Astrocyte of the hippocampus (primary cell): ENCODE measurements at places on chromosomes 13 and 19.

GRCh38 chr13:27613628-27614027, 6.7 kb downstream of the LNX2 start:
- no peak for DNase-seq

GRCh38 chr13:45207319-45207718, 6.5 kb upstream of the KCTD4 start:
- no peak for DNase-seq

- DNase-seq = no peak
Observed at GRCh38 chr13:43676320-43676719, 110.5 kb downstream of the ENOX1 start.

DNA sequence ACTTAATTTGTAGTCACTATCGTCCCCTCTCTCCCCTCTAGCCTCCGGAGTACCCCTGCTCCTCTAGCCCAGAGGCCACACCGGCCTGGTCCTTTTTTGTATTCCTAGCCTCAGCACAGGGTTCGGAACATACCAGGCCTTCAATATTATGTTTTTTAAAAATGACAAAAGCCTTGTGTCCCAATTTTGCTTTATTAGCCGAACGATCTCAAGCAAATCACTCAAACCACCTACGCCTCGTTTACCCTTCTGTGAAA, 463 bp upstream of the POMP start:
- DNase-seq = no peak

DNA sequence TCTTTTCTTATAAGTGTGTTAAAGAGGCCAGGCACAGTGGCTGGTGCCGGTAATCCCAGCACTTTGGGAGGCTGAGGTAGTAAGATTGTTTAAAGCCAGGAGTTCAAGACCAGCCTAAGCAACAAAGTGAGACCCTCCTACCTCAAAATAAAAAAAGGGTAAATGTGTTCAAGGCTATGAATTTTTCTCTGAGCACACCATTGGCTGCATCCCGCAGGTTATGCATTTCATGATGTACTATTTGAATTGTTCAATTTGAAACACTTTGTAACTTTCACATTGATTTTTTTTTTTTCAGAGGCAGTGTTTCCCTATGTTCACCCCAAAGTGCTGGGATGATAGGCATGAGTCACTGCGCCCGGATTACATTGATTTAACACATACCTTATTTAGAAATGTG, 138.1 kb downstream of the PTPRS start:
- no peak for DNase-seq

DNA sequence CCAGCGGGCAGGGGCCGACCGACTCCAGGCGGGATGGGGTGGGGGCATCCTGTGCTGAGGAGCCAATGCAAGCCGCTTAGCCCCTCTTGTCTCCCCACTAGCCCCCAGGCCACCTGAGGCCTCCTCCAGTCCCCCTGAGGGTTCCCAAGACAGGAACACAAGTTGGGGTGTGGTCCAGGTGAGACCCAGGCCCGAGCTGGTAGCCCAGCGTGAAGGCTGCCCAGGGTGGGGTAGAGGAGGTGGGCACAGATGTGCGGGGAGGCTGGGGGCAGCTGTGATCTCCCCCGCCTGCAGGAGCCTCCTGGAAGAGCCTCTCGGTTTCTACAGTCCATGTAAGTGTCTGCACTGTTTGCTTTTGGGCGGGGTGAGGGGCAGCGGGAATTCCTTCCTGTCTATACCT, 10.4 kb downstream of the TLE6 start:
- DNase-seq = no peak

- no peak for DNase-seq
Observed at GRCh38 chr13:77741597-77741972, 44.1 kb downstream of the SLAIN1 start.

- peak; percentile 64 for DNase-seq
Observed at GRCh38 chr13:76725211-76725610, 161.0 kb downstream of the KCTD12 start.

- DNase-seq = no peak
Observed at GRCh38 chr13:47004027-47004426, 107.2 kb upstream of the HTR2A start.

DNA sequence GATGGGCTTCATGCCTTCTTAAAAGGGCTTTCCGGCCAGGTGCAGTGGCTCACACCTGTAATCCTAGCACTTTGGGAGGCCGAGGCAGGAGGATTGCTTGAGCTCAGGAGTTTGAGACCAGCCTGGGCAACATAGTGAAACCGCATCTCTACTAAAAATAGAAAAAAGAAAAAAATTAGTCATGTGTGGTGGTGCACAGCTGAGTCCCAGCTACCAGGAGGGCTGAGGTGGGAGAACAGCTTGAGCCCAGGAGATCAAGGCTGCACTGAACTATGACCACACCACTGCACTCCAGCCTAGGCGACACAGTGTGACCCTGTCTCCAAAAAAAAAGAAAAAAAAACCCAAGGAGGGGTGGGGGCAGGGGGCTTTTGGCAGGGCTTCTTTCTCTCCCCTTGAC, 7.2 kb downstream of the CARS2 start:
- DNase-seq = no peak

DNA sequence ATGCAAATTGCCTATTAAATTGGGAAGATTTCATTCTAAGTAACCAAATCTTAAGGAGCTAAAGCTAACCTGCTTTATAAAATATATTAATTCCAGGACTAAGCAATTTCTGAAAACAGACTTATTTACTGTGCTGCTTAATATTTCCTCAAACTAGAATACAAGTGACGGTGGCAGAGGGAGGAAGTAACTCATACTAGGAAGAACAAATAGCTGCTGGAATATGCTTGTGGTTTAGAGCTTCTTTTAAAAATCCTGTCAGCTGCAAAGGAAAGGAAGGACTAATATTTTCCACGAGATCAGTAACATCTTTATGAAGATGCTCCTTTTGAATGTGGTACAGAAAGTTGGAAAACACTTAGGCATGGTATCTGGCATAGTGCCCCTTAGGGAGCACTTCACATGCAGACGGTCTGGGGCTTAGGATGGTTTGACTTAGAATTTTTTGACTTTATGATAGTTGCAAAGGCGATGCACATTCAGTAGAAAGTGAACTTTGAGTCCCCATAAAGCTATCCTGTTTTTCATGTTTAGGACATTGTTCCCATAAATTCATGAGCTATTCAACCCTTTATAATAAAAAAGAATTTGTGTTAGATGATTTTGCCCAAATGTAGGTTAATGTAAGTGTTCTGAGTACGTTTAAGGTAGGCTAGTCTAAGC, 3.4 kb upstream of the HNRNPA1L2 start:
- no peak for DNase-seq

DNA sequence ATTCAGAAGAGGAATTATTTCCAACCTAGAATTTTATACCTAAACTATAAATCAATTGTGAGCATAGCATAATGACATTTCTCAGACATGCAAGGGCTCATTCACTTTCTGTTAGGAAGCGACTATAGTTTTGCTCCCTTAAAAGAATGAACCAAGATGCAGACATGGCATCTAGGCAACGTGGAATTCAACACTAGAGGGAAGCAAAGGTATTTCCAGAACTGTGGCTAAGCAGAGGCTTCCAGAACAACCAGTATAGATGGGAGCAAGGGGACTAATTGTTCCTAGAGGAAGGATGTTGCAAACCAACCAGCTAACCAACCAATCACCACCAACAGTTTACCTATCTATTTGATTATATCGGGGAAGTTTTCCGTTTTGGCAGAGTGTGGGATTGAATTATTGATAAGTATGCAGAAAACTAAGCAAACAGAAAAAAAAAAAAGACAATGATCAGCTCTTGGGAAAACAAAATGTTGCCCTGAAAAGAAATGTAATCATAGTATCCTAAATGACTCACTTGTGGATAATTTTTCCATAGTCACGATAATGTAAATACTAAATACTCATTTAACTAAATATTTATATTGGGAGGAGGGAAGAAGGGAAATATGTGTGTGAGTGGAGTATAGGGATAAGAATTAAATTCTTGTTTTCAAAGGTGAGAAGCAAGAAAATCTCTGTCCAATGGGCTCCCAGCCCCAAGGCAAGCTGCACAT, 21.1 kb downstream of the ARL11 start:
- peak; percentile 48 for DNase-seq

GRCh38 chr13:32733690-32734089, 147.4 kb downstream of the PDS5B start:
- DNase-seq = no peak

GRCh38 chr19:58579473-58580142, 6.5 kb upstream of the MZF1 start:
- no peak for DNase-seq

DNA sequence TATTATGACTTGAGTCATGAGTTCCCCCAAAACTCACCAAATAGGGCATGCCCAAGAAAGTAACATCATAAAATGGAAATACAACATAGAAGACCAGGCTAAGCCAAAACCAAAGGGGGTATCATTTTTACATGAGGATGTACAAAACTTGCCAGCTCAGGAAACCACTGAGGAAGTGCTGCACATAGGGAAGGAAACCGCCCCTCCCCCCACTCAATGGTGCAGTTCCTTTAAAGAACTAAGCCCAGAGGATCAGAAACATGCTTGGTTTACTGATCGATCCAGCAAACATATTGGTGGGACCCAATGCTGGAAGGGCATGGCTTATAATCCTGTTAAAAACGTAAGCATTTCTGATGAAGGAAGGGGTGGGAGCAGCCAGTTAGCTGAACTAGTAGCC, 4.2 kb upstream of the ZNF486 start:
- DNase-seq = no peak

DNA sequence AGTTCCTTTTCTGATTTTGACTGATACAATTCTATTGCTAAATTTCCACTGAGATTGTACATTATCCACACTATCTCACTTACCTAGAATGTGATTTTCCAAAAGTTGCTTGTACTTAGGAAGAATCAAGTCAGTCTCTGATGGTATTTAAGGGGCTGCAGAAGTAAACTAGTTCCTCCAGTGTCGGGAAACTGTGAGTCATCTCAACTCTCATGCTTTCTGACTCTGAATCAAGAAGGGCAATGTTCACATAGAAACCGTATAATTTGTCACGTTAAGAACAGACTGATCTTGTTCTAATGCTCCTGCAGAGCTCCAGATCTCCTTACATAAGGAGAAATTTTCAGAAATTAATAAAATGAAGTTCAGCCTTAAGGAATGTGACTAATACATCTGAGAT, 369.3 kb downstream of the KLF5 start:
- peak; percentile 89 for DNase-seq
